ENCODE measurements at places on chromosomes 3 and 15.

DNA sequence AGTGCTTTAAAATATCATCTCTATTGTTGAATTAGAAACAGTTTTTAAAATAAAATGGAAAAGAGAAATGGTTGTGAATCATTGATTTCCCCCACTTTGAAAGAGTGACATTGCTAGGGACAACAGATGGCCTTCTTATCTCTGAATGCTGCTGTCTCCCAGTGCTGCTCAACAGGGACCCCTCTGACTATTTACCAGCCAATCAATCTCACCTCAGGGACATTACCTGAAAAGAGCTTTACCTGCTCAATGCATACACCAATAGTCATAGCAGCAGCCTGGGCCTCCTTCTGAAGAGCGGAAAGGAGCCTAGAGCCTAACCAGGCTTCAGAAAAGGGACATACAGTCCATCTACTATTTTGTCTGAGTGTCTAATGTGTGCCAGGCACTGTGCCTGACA, 162.8 kb downstream of the CGGBP1 start:
- DNase-seq, result no peak

GRCh38 chr3:138692152-138692551, 83.6 kb downstream of the FAIM start:
- no peak for DNase-seq

DNA sequence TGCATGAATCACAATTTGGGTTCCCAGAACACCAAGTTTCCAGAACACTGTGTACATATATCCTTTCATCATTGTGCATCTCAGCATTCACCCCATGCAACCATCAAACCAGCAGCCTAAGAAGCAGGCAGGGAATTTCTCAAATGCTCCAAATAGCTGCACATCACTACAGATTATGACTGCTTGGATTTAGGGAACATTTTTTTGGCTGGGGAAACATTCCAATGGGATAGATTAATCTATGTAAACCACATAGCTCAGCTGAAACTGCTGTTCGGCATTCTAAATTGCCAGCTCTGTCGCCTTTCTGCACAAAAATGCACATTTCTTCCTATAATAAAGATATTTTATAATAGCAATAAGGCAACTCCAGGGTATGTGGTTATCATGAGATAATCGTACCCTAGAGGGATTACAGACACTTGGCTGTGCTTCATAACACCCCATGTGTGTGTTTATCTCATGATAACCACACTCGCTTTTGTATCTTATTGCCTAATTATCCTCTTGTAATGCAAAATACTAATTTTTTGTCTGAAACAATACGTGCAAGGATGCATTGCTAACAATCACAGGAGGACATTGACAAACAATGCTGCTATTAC, 483.7 kb upstream of the DPH6 start:
- no peak for DNase-seq

- no peak for DNase-seq
Measured at GRCh38 chr3:37093481-37093880, 80.9 kb downstream of the LRRFIP2 start.

DNA sequence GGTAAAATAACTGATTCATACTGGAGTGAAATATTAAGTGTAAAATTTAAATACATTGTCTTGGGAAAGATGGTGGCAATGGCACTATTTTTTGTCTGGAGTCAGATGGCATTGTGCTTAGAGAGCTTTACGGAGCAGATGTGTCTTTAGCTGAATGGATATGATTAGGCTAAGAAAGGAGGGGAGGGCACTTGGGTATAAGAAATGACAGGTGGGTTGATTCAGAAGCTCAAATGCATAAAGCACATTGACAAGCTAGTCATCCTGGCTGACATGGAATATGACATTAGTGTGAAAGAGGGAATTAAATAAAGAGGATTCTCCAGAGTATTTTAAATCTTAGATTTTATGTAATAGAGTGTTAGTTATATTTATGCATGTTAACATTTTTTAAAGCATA, 570.1 kb upstream of the CBLB start:
- no peak for DNase-seq

DNA sequence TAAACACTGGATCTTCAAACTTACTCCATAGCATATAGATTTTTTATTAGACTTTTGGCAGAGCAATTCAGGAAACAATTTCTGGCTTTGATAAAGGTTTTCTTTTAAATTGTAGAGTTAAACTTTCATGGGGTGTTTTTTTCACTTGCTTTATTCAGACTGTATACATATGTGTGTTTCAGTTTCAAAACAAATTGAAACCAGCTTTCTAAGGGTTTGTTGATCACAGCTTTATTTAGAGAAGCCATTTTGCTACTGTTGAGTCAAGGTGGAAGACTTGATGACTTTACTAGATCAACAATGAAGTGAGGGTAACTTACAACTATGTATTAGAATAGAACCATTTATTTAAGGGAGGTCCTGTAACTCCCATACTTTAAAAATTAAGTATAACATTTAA, 6.2 kb downstream of the UBE2E1 start:
- DNase-seq, result no peak

DNA sequence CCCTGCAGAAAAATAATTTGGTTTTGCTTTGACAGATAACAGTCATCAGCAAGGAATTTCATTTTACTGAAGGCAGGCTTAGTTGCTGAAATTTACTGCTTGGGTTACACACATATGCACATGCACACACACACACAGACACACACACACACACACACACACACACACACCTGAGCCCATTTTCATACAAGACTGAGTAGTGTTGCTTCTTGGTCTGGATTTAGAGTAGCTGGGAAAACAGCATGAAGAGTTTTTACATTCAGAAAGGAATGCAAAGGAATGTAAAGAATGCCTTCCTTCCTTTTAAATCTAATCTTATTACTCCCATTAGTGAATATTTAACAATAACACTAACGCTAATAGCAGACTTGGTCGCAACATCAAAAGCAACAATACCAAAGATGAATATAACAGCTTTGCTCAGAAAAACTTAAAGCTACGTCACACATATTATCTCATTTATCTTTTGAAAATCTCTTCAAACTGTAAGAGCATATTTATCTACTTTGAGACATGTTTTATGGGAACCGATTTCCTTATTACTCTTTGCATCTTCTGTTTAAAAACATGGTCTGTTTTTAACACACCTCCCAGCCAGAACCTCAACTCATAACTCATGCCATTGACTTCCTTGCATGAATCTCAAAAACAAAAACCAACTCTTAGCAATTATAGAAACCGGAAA, 32.5 kb downstream of the RFTN1 start:
- DNase-seq, result no peak

GRCh38 chr15:67137951-67138848, 72.8 kb downstream of the SMAD3 start:
- DNase-seq, result no peak

GRCh38 chr3:33131331-33132018, 17.7 kb downstream of the CRTAP start:
- DNase-seq, result peak; percentile 26

DNA sequence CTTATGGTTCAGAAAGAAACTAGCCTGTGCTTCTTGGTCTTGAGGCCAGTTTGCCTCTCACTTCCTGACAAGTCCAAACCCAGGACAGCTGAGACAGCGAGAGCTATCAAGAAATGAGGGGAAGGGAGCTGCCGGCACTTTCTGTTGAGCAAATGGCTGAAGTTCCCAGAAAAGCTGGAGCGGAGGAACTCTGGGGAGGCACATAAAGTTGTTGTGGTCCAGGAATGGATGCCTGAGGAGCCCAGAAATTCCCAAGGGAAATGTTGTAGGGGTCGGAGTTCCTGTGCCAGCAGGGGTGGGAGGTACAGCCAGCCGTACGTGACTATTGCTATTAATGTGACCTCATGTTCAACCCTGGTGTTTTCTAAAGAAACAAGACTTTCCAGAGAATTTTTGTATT, 98.8 kb upstream of the TNFAIP8L3 start:
- DNase-seq, result no peak

- no peak for DNase-seq
Measured at GRCh38 chr3:122674339-122674738, 6.3 kb upstream of the PARP14 start.

GRCh38 chr3:180571831-180572598, 29.9 kb upstream of the TTC14 start:
- DNase-seq, result no peak

GRCh38 chr3:58502872-58503271, 11.0 kb downstream of the KCTD6 start:
- DNase-seq, result no peak

GRCh38 chr15:65836665-65837064, 32.6 kb upstream of the RAB11A start:
- DNase-seq, result no peak

- DNase-seq, result no peak
Measured at GRCh38 chr3:156518726-156519125, 36.2 kb downstream of the SSR3 start.

GRCh38 chr3:41632700-41633099, 329.2 kb downstream of the ULK4 start:
- no peak for DNase-seq

DNA sequence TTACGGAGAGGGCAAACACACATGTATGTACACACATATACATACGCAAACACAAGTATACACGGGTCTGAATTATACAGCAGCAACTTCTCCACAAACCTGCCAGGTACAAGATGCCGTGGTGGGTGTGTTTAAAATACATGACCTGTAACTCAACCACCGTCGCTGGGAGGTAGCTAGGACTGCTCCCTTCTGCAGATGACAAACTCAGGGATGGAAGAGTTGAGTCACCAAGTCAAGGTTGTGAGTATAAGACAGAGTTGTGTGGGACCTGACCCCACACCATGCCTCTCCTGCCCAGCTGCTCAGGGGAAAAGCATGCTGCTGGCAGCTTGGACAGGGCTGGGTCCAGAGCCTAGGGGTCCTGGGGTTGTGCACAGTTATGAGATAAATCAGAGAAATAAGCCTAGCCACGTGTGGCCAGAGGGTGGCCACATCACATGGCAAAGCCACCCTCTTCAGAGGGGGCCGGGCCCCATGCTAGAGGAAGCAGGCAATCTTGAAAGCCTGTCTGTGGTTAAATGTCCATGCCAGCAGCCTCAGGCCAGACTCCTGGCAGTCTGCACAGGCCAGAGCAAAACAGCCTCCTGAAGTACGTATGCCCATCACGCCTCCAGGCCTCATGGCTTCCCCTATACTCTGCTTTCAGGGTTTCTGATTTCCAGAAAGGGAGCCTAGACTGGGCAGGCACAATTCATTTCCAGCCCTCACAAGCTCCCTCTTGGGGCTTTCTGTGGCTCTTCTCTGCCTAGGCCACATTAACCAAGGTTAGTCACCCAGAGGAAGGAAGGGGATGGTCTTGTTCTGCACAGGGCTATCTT, 107.7 kb upstream of the RPL32 start:
- DNase-seq, result peak; percentile 36

DNA sequence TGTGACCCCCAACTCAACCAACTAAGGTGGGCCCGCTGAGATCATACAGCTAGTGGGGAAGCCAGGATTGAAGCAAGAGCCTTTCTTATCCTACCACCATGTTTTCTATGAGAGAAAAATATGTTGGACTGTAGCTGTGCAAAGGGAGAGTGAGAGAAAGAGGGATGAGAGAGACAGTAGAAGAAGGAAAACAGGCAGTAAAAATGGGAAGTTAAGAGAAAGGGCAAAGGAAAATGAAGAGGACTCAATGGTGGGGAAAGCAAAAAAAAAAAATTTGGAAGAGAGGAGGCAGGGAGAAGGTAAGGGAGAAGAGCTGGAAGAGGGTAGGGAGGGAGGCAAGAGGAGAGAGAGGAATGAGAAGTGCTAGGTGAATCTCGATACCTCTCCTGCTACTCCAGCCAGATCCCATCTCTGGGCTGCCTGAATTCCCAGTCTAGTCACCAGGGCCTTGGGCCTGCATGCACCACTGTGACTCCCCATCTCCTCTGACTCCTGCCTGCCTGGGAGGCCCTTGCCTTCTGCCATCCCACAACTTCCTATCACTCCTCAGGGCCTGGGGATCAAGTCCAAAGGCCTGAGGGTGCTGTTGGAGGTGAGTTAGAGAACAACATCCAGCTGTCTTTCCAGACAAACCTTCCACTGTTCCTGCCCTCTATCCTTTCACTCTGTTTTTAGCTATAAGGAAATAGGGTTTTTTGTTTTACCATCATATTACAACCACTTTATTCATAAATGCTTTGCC, 15.7 kb downstream of the FAM81A start:
- no peak for DNase-seq

GRCh38 chr3:99945328-99945995, 127.8 kb downstream of the CMSS1 start:
- DNase-seq, result no peak

DNA sequence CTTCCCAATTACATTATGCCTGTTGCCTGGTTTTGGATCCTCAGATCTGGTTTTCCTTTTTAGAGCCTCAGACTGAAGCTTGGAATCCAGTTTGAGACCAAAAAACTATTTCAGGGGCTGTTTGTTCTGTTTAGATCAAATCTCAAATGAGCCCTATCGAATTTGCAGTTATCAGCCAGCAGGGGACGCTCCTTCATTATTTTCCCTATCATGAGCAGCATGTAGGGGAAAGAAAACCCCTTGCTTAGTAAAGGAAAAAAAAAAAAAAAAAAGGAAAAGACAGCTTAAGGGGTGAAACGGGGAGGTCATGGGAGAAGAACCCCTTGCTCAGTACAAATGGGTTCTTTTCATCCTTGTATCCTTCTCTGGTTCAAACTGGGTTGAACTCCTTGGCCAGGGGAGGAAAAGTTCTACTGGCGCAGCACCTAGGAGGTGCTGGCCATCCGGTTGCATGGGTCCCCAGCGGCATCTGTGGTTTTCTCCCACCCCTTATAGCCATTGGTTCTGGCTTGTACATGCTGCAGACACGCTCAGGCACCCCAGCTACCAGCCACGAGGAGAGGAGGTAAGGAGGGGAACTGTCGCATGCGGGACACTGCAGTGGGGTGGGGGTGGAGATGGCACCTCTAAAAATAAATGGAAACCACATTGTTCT, 1375.1 kb upstream of the ALCAM start:
- no peak for DNase-seq

DNA sequence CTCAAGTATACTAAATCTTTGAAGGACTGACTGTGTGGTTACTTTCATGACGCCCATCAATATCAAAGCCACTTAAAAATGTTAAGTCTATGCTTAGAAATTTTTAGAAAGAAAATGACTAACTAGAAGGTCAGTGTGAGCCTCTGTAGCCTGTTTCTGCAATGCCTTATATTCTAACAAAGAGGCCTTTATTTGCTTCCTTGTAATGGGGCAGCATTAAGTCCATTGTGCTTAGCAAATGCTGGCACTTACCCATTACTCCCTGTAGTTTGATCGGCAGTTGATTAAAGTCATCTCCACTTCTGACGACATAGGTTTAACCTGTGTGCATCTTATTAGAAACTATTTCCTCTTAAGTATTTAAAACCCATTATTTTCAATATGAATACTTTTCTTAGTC, 91.6 kb upstream of the FAM98B start:
- DNase-seq, result no peak

GRCh38 chr3:146250449-146251382, at the start of gene PLSCR4:
PLSCR4 (minus strand) TSS chr3:146251105; CDS start chr3:146222071, 29,034 bp downstream.
- DNase-seq, result peak; percentile 9

DNA sequence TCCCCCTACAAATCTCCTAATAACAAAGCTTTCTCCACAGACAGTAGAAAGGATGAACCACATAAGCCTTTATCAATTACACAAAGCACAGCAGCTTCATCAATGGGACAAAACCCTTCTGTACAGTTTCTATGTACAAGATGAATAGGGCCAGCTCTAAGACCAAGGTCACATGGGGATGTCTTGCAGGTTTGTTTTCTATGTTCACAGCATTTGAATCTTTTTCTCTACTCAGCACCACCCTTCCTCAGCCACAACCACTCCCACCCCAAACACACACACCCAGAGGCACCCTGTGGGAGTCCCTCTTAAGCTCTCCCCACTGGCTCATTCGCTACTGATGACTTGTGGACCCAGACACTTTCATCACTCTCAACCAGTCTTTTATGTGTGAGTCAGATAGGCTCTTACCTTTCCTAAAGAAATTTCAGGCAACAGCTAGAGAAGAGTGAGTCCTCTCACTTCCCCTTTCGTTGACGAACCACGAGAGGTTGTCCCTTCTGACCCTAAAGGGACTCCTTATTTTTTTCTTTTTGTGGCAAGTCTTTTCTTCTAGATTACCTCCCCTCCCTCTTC, 57.9 kb downstream of the ARHGAP31 start:
- DNase-seq, result peak; percentile 61
